ENCODE measurements at places on chromosomes 1 and 21.

DNA sequence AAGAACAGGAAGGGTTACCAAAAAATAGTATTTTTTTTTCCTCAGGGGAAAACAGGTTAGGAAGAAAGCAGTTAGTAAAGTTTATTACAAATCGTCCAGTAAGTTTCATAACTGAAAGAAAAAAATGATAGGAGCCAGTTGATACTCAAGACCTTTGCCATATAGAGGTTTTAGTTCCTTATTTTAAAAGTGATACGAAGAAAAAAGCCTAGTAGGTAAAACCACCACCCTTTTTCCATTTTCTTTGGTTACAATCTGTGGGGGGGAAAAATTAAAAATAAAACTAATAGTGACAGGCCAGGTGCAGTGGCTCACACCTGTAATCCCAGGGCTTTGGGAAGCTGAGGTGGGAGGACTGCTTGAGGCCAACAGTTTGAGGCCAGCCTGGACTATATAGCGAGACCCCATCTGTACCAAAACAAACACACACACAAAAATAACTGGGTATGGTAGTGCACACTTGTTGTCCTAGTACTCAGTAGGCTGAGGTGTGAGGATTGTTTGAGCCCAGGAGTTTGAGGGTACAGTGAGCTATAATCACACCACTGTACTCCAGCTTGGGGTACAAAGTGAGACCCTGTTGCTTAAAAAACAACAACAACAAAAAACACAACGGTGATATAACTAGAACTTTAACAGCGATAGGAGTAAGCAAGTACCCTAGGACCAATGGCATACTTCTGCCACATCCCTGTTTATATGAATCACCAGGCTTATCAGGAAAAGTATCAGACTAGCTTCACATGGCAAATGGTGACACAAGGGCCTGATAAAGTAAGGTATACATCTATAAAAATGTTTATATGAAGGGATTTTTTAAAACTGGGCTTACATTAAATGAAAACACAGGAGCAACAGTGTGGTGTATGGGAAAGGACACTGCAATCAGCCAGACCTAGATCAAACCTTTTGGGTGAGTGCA, 5.4 kb downstream of the TMEM59 start:
- DNase-seq, result no peak

GRCh38 chr21:43585514-43585913, 73.8 kb downstream of the HSF2BP start:
- no peak for DNase-seq

DNA sequence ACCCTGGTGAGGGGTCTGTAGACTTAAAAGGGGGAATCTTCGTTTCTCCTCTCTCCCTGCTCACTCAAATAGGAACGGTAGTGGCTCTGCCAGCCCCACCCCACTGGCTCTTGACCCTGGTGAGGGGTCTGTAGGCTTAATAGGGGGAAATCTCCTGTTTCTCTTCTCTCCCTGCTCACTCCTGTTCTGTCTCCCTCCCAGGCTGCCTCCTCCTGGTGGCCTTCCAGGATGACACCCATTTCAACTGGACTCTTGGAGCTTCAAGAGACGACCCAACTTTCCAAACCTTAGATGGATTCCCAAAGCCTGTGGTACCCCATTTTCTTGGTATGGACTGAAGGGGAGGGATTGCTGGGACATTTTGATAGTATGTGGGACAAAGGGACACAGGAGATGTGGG, 1.4 kb upstream of the EPHB2 start:
- no peak for DNase-seq

GRCh38 chr1:226309398-226310244, 657 bp upstream of the LIN9 start:
- DNase-seq, result peak; percentile 18

- no peak for DNase-seq
These were observed 15.4 kb upstream of the PTTG1IP start for GRCh38 chr21:44888581-44889550.

DNA sequence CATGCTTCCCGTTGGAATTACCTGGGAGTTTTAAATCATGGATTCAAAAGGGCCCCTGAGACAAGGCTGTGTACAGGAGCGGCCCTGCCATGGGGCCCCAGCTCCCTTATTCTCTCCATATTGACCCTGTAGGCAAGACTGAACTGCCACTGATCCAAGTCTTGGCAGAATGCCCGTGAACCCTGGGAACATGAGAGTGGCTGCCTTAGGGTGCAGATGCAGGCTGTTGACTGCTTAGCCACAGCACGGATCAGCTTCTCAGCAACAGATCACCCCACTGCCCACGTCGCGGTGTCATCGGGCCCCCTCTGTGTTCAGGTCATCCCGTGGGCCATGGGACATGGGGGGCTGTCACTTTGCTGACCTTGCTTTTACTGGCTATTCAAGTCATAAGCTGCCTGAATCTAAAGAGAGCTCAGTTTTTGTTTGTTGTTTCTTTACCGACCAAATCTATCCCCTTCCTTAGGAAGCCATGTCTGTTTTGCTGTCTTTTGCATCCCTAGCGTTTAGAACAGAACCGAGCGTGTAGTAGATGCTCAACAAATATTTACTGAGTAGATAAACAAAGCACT, 83.4 kb downstream of the MATN1 start:
- no peak for DNase-seq

DNA sequence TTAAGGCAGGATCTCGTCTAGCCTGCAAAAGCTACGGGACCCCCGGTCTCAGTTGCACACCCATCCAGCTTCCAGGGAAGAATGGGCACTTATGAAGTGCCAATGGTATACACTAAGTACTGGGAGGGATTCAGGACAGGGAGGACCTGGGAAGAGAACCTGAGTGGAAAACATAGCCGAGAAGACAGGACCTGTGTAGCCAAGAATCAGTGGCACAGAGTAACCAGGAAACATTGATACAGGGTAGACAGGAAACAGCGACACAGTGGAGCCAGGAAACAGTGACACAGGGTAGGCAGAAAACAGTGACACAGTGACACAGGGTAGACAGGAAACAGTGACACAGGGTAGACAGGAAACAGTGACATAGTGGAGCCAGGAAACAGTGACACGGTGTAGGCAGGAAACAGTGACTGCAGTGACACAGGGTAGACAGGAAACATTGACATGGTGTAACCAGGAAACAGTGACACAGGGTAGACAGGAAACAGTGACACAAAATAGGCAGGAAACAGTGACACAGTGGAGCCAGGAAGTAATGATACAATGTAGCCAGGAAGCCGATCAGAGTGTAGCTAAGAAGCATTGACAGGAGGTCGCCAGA, 138.0 kb upstream of the ARHGEF16 start:
- DNase-seq, result no peak

Measured in NB4 (cell line).